Left renal pelvis (tissue), 4 donors: ENCODE measurements at places on chromosomes 1 and 21.
A peak's percentile ranks its signal among the peaks of the same experiment; 100 is the strongest.

- DNase-seq = no peak
Observed at GRCh38 chr1:169538998-169539871, 47.0 kb downstream of the F5 start.

DNA sequence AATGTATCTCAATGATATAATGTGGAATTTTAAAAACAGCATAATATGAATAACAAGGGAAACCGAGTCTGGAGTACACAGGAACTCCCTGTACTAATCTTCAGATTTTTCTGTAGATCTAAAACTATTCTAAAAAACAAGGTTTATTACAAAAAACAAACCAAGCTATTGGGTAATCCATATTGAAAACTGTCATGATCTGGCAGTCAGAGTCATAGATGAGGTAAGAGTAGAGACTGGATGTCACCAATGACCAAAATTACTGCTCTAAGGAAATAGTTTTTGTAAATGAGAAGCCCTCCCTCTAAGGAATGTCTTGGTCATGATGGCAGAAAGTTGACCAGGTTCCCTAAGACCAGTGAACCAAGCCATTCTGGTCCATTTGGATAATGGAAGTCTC lies 2.4 kb upstream of the SPOCD1 start:
- DNase-seq = no peak

GRCh38 chr1:219544163-219544846 lies 68.6 kb downstream of the ZC3H11B start:
- no peak for DNase-seq

- DNase-seq = no peak
Observed at GRCh38 chr1:56028244-56028643, 551.1 kb downstream of the PLPP3 start.

DNA sequence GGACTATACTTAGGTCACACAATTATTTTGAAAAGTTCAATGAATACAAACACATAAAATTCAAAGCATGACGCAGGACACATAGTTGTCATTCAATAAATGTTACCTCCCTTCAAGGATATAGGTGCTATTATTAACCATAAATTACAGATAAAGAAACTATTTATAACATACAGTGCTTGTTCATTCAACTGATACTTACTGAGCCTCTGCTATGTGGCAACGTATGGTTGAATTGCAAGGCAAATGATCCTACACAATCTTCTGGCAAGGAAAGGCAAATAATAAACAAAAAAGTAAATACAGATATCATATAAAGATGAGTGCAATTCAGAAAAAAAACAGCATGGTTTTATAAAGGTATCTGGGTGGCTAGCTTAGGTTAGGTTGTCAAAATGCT lies 614.7 kb downstream of the LTN1 start:
- no peak for DNase-seq

DNA sequence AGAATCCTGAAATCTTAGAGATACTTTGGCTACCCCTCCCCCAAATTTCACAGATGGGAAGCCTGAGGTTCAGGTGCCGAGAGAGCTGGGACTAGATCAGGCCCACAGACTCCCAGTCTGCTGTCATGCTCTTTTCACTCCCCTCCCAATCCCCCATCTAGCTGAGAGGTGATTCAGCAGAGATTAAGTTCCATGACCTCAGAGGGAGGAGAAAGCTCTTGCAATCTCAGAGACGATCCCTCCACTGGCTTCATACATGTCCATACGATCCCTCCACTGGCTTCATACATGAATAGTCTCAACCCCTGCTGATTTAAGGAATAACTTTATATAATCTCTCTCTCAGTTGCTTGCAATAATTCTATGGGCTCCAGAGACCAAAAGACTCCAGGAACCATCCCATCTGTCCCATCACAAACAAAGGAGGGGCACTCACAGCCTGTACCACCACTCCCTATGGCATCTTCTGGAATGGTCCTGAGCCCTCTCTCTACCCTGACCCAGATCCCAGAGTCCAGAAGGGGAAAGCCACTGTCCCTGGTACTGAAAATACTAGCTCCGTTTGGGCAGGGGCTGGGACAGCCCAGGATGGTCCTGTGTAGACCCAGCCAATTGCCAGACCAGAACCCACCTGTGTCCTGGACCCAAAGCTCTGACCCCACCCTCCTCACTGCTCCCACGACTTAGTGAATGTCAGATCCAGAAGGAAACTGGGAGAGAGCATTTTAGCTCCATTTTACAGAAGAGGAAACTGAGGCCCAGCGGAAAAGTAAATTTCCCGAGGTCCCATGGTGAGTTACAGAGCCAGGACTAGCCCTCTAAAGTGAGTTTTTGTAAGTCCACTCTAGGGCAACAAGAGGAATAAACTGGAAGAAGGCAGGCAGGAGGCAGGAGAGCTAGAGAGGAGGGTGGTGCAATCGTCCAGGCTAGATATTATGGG lies 27.1 kb downstream of the RIMS3 start:
- DNase-seq = no peak

DNA sequence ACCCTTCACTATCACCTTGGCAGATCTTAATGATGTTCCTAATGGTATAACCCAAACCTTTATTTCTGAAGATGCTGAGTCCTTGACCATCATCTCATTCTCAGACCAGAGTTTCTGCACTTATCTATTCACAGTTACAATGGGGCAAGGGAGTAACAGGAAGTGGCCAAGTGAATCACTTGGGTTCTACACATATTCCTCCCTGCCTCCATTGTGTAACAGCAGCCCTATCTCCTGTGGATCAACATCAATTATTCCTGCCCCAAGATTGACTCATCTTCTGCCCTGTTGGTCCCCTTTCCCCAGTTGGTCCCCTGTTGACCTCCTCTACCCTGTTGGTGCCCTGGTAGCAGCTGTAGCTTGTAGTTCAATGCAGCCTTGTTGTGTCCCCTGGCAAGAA lies 10.3 kb upstream of the S100A7 start:
- DNase-seq = no peak

- DNase-seq = no peak
Observed at GRCh38 chr1:172851856-172852255, 193.0 kb downstream of the FASLG start.

DNA sequence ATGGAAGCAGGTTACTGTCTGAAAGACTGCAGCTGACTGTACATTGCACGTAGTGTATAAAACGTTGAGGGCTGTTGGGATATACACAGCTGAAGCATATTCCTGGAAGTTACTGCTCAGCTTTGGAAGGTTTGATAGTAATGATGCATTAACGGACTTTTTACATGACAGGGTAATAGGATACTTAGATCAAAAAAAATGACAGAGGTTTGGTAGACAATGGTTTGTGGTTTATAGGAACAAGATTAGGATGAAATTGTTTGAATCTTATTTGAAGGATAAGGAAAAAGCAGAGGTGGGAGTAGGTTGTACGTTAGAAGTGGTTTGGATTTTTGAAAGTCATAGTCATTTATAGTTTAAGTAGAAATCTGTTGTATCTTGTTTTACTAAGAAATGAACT lies 33.0 kb downstream of the ADGRL2 start:
- DNase-seq = no peak

DNA sequence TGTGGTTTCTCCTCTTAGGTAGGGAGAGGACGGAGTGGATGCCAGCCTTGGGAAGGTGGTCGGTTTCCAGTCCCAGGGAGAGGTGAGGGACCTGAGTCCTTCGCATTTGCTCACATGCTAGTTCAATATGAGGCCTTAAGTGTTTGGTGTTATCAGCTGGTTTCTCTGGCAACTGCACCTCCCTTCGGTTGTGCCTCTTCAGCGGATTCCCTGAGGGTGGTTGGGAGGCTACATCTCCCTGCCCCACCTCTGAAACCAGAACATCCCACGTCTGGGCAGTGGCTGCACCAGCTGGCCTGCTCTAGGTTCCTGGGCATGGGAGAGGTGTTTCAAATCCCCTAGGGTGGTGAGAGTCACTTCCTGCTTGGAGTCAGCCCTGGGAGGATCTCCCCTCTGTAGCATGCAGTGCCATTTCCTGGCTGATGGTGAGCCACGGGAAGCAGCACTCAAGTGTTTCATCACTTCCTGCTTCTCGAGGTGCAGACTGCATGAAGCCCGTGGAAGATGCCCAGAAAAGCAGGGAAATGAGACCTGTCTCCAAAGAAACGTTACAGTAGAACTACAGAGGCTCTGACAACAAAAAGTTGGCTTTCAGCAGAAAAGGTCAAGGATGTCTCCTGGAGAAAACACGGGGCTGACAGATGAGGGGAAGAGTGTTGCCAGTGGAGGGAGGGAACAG lies 4.5 kb downstream of the TMEM125 start:
- DNase-seq = no peak

- DNase-seq = no peak
Observed at GRCh38 chr1:32345289-32345827, 9.3 kb upstream of the MARCKSL1 start.

DNA sequence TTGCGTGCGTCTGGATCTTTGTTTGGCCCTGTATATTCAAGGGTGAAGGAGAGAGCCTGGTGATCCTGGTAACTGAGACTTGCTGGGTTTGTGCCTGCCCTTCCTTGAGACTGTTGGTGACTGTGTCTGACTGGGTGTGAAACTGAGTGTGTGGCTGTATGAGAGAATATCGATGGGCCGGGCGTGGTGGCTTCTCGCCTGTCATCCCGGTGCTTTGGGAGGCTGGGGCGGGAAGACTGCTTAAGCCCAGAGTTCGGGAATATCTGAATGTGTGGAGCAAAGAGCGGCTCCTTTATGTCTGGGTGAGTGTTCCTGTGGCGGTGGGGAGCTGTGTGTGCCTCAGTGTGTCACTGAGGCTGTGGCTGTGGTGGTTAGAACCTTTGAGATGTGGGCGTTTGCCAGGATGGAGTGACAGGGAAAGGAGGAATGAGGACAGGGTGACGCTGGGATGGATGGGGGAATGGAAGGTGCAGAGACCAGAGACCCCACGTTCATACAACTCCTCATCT lies 2.7 kb upstream of the MARCKSL1 start:
- DNase-seq = no peak

- no peak for DNase-seq
Observed at GRCh38 chr1:15866721-15867201, 19.3 kb downstream of the SPEN start.

GRCh38 chr1:153646672-153647345 lies 11.7 kb upstream of the SNAPIN start:
- DNase-seq = no peak

DNA sequence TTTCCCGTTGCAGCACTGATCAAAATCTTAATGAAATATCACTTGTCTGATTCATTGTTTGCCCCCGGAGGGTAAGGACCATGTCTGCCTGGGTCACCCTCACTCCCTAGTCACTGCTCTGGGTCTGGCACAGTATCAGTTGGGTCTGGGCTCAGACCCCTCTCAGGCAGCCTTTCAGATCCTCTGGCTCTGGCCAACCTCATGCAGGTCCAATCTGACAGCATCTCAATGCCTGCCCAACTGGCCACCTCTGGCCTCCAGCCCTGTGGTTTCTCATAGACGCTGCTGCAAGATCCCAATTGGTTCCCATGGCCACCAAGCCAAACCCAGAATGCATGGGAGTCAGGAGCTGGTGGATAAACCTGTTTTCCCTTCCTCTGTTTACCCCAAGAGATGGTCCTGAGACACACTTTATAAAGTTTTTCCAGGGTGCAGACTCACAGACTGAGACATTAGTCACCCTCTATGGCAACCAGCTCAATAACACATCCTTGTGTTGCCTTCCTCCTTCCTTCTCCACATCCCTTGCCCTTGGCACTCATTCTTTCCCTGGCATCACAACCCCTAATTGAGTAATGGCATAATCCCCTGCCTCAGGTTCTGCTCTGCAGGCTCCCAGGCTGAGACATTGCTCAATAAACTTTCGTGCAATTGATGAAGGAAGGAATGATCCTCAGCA lies 199.2 kb downstream of the GRIK3 start:
- DNase-seq = no peak

DNA sequence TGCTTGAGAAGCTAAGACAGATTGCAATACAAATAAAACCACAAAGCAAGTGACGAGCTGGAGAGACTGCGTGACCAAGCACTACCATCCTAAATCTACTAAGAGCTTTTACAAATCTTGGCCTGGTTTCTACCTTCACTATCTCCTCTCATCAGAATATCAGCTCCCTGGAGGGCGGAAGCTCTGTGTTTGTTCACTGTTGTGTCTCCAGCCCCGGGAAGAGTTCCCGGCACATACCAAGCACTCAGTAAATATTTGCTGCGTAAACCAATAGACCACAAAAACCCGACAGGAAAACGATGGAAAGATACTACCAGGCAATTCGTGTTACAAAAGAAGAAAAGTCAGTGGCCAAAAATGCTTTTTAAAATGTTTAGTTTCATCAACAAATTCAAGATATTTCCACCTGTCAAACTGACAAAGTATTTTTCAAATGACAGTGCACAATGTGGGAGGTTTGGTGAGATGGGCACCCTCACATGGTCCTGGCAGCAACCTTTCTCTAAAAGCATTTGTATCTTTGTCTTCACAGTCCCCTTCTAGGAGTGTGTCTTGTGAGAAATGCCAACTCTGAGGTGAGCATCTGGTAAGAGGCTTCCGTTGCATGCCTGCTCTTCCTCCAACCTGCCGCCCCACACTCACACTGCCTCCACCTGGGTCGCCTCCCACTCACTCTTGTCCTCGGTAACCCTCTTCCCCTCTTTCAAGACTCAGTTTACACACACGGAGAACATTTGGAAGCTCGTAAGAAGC lies 34.7 kb downstream of the SLC1A7 start:
- no peak for DNase-seq

GRCh38 chr1:37147392-37147831 lies 113.1 kb upstream of the GRIK3 start:
- DNase-seq = no peak

- no peak for DNase-seq
Observed at GRCh38 chr1:50415235-50416149, 7.8 kb downstream of the DMRTA2 start.

DNA sequence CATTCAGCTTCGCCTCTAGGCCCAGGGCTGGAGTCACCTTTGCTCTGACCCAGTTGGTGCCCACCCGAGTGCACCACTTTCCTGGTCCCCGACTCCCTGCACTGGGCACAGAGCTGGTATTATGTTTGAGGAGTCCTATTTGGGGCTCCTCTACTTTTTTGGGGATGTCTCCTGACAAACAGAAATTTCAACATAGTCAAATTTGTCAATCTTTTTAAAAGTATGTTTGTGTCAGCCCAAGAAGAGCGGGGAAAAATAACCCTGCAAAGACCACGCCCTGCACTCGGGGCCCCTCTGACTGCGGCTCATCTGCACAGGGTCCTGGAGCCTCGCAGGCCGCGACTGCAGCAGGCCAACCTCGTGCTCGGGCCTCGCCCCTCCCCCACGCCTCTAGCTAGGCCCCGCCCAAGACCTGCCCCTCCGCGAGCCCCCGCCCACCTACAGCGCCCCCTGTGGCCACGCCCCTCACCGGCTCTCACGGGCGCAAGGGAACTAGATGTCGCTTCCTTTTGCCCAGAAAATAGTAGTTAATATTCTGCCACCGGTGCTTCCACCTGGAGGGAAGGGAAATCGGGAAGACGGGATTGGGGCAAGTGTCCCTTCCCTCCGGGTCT lies 11.4 kb downstream of the FAM229A start:
- peak; percentile 50 for DNase-seq

- DNase-seq = no peak
Observed at GRCh38 chr1:119225831-119226230, 85.4 kb upstream of the WARS2 start.

DNA sequence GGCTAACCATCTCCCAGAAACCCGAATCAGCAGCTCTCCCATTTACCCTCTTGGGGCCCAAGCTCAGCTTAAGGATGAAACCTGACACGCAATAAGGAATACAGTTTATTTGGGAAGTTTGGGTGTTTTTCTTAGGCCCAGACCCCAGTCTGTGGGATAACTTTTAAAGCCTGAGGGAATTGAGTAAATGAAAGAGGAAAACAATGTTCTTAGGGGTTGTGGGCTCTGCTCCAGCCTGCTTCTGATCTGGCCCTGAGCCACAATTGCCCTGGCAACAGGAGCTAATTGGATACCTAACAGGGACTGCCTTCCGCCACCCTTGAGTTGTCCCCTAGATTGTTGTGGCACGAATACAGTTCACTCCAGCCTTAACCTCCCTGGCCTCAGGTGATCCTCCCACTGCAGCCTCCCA lies 20.1 kb downstream of the DYRK3 start:
- no peak for DNase-seq
